ENCODE measurements at places on chromosomes 6 and 20.

GRCh38 chr6:50093116-50093937 lies 43.6 kb upstream of the DEFB112 start:
- no peak for DNase-seq

GRCh38 chr6:44837741-44838140 lies 450.2 kb downstream of the CDC5L start:
- DNase-seq = no peak

- no peak for DNase-seq
These were observed 14.5 kb downstream of the TAF4 start for GRCh38 chr20:62051144-62051543.

DNA sequence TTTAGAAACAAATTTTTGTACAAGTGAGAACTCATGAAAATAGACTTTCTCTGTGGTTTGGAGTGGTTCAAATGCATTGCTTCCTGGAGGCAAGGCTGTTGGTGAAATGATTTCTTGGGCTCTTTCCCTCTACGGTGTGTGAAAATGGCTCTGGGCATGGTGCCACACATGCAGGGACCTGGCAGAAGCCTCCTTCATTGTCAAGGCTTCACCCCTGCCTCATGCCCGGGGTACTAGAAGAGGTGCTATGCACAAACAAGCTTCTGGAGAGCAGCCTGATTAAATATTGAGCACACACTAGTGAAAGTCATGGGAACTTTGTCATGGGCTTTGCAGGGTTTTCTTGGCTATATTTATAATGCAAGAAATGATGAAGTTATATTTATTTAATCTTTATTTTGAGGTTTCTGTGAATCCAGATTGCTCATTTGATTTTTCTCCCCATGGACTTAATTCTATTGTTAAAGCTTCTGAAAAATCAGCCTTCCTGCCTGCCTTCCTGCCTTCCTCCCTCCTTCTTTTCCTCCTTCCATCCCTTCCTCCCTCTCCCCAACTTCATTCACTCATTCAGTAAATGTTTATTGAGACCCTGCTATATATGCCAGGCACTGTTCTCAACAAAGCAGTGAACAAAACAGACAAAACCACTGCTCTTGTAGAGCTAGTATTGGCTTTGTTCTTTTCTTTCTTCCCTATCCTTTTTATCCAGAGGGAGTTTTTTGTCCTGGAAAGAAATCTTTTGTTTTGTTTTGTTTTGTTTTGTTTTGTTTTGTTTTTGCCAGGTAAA lies 21.0 kb downstream of the C6orf89 start:
- DNase-seq = peak; percentile 67

GRCh38 chr6:44226368-44227147 lies 3.2 kb downstream of the SLC29A1 start:
- no peak for DNase-seq

DNA sequence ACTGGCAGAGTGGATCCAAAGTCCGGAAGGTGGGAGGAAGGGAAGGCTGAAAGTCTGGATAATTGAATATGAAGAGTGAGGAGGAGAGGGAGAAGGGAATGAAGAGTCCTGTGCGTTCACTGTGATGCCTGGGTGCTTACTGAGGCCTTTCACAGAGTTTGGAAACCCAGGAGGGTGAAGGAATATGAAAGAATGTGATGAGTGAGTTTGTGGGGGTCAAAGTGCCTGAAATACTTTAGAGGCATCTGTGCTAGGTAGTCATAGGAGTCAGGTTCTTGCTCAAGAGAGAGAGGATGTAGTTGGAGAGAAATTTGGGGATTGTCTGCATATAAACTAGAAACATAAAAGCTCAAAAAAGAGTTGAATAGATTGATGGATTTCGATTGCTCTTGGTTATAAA lies 20.7 kb downstream of the NKX2-4 start:
- DNase-seq = no peak

DNA sequence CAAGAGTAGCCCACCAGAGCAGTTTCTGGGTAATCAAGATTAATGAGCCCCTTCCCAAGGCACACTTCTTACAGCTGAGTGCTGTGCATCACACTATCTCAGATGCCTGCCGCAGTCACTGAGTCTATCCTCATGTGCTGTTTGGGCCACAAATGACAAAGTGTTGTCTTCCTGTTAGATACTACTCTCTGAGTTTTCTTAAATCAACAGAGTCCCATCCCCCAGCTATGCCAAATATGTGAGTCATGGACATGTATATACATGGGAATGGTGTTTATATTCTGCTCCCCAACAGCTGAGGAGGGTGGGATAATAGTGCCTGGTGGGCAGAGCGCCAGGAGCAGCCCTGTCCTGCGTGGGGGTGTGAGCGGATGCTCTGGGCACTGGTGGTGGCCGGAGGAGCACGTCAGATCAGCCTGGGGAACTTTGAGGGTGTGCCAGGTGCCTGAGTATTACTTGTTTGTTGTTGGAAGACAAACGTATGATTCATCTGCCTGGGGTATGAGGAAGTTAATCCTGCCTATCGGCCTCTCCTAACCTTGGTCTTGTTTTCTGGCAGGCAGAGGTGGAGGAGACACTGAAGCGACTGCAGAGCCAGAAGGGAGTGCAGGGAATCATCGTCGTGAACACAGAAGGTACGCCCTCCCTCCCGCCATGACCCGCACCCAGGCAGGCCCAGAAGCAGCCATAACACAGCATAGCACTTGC lies 9.6 kb downstream of the DYNLRB1 start:
- DNase-seq = peak; percentile 21

DNA sequence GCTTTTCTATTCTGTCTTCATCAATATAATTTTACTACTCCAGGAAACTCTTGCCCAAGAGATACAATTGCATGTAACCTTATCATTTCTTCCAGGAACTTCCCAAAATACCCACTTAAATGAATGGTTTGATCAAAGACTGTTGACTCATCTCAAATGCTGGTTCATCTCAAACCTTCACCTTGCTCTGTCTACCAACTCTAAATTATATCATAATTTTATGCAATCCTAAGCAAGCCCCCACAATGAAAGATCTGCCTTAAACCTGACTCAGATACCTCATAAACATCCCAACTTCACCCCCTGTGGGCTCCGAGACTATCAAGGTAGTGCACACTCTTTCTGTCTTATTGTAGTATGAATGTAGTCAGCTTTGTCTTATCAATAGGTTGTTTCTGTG lies 65.5 kb upstream of the GCM1 start:
- DNase-seq = no peak

GRCh38 chr20:40682104-40682981 lies 6.7 kb downstream of the MAFB start:
- DNase-seq = no peak

GRCh38 chr6:113178349-113178748 lies 678.8 kb upstream of the MARCKS start:
- DNase-seq = no peak

GRCh38 chr6:114362957-114363356 lies 20.1 kb upstream of the HS3ST5 start:
- no peak for DNase-seq

- no peak for DNase-seq
These were observed 199.2 kb upstream of the PMEPA1 start for GRCh38 chr20:57908704-57909630.

DNA sequence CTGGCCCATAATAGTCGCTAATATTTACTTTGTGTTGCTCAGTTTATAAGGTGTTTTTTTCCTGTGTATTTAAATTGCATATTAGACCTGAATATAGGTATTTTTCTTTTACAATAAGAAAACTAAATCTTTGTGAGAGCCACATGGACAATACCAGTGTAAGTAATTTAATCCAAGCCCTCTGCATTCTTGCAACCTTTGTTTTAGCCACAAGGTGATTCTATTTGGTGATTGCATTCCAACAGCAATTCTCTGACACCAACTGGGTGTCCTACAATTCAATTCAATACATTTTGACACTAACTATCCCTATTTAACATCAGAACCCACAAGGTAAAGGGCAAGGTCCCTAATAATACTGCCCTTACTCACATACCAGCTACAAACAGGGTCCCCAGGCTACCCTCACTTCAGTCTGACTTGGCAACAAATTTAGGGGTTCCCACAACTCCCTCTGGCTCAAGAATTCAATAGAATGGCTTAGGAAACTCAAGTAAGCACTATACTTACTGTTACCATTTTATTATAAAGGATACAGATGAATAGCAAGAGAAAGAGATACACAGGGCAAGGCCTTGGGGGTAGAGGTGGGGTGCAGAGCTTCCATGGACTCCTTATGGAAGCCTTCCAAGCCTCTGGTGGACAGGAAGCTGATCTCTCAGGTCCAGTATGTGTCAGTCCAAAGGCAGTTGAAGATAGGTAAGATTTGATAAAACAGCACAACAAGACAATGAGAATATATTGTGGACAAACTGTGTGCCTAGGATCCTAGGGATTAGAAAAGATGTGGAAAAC lies 169.3 kb downstream of the CD83 start:
- DNase-seq = no peak

GRCh38 chr6:112725541-112726085 lies 378.5 kb downstream of the RFPL4B start:
- DNase-seq = no peak

GRCh38 chr20:59613861-59614260 lies 9.5 kb downstream of the PHACTR3 start:
- no peak for DNase-seq

DNA sequence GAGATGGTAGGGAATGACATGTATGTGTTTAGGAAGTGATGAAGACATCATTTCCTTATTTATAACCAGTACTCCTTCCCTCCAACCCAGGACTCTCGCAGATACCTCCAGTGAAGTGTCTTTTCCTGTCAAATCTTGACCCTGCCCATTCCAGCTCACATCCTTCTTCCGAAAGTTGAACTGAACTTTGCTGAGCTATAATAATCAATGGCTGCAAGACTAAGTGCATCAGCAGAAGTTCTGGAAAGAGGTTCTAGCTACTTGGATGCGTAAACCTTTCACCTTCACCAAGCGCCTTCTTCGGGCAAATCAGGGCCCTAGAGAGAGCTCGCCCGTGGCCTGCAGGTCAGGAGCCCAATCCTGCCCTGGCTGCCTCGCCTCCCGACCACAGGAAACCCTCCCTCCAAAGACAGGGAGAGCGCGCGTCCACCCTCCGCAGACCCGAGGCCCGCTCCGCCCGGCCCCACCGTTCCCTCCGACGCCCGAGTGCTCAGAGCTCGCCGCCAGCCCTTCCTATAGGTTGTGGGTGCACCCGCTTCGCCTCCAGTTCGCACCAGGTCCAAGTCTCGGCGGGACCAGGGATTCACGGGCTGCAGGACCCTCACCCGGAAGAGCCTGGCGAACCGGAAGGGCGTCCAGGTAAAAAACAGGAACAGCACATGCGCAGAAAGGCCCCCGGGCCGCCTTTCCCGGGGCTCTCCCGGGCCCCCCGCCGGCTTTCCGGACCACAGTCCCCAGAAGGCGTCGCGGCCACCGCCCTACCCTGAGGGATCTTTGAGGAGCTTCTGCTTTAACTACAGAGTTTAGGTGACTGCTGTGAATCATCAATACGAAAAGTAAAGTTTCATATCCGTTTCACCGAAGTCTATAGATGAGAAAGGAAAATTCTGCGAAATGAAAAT lies at the start of gene ZNF334:
ZNF334 (minus strand) TSS at position 617 of the 902 bp plus-strand sequence. CDS start 1,457 bp downstream, outside the sequence.
- DNase-seq = peak; percentile 93

- no peak for DNase-seq
These were observed 164.1 kb upstream of the PCSK2 start for GRCh38 chr20:17062712-17063111.

GRCh38 chr6:37982317-37982716 lies 162.8 kb downstream of the ZFAND3 start:
- no peak for DNase-seq

DNA sequence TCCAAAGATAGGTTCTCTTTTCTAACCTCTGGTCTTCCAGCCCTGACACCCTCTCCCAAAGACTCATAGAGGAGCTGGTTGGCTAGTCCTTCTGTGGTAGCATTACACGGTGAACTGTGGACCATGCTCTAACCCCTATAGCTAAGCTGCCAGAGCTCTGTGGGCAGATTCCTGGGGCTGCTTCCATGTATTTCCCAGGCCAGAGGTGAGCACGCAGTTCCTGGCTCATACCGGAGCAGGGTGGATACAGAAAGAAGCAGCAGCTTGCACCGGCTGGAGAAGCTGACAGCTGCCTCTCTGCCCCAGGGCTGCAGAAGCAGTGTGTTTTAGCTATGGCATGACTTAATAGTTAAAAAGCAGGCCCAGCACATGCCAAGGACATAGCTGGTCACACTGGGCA lies 84.1 kb upstream of the FOXP4 start:
- no peak for DNase-seq

DNA sequence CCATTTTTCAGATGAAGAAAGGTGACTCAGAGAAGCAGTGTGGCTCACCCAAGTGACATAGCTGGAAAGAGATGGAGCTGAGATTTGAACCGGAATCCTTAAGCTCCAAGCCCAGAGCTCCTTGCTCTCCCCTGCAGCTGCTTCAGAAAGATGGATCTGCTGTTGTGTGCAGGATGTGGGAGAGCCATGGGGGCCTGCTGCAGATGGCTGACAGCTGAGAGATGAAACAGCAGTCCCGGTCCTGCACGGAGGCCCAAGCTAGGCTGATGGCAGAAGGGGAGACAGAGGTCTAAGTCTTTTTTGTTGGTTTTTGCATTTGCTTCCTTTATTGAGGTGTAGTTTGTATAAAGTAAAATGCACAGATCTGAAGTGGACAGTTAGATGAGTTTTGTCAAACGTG lies 69.8 kb upstream of the FOXP4 start:
- no peak for DNase-seq

- no peak for DNase-seq
These were observed 115.4 kb downstream of the DTNBP1 start for GRCh38 chr6:15547400-15547799.

- no peak for DNase-seq
These were observed 11.9 kb upstream of the TMEM170B start for GRCh38 chr6:11525468-11526155.

- no peak for DNase-seq
These were observed 128.9 kb downstream of the SCML4 start for GRCh38 chr6:107695061-107695720.

- no peak for DNase-seq
These were observed 91.5 kb upstream of the RREB1 start for GRCh38 chr6:7016226-7016625.

DNA sequence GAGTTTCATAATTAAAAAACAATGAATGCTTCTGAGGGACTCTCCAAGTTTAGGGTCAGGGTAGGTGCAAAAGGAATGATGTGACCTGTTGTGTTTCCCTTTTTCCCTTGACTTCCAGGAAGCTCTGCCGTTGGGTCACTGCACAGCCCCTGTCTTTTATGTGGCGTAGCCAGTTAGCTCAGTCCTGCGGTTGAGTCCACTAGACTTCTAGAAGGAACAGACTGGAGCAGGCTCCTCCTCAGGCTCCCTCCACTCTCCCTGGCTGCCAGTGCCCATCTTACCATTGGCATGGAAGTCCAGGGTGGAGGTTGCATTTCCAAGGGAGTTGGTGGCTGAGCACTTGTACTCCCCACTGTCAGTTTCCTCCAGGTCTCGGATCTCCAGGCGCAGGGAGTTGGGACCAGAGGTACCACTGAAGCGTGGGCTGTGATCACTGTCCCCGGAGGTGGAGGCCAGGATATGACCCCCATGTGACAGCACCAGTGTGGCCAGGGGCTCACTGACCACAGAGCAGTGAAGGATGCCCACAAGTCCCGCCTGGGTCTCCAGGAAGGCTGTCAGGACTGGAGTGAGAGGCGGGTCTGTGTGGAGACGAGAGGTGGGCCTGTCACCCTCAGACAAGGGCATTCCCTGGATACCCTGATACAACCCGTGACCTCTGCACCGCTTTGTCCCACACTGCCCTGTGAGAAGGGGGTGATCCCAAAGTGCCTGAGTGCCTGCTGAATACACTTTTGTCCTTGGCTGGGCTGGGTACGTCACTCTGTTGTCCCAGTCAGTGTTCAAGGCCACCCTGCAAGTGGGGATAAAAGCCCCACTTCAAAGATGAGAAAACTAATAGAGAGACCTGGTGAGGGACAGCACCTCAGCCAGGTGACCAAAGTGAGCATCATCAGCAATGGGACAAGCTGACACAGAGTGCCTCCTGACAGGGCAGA lies 11.1 kb downstream of the SIGLEC1 start:
- no peak for DNase-seq
